Stimulated activated CD4-positive, alpha-beta T cell treated with anti-CD3 and anti-CD28 coated beads, Interleukin-15, amount 100 ng/mL, for 24 hours (primary cell): ENCODE measurements at places on chromosomes 6 and 20.

GRCh38 chr6:39754514-39755115, 29.4 kb upstream of the KIF6 start:
- DNase-seq, result no peak

DNA sequence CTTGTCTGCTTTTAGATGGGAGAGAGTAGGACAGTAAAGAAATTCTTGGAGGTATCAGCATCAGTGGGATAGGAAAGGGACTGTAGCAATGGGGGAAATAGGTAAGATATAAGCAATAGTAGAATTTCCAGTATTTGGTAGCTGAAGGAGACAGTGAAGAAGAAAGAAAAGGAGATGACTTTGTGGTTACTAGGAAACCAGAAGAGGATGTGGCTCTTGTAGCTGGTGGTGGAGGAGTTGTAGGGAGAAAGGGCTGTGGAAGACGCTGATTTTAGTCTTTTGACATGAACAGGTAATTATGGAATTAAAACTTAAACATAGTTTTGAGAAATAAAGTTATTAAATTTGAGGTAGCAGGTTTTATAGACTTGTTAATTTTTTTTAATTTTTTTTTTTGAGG, 26.1 kb downstream of the SH3BGRL2 start:
- DNase-seq, result no peak

- DNase-seq, result peak; percentile 69
These were observed 49.4 kb upstream of the ARMC2 start for GRCh38 chr6:108798670-108799353.

- peak; percentile 69 for DNase-seq
These were observed 806 bp downstream of the MICAL1 start for GRCh38 chr6:109454496-109455436.

DNA sequence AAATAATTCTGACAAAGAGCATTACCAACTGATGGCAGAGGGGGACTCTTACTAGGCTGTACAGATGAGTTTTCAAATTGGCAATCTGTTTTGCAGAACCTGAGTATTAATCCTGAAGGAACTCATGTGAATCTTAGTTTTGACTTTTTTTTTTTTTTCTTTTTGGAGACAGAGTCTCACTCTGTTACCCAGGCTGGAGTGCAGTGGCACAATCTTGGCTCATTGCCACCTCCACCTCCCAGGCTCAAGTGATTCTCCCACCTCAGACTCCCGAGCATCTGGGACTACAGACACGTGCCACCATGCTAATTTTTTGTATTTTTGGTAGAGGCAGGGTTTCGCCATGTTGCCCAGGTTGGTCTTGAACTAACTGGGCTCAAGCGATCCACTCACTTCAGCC, 49.3 kb downstream of the KCTD20 start:
- no peak for DNase-seq
